Activated T-helper 9 cell treated with anti-CD3 and anti-CD28 coated beads, Interleukin-2, amount 50 U/mL, for 16 hours (primary cell): ENCODE measurements at places on chromosomes 3 and 15.

GRCh38 chr3:63967675-63968611 is 55.4 kb downstream of the PSMD6 start:
- no peak for DNase-seq

DNA sequence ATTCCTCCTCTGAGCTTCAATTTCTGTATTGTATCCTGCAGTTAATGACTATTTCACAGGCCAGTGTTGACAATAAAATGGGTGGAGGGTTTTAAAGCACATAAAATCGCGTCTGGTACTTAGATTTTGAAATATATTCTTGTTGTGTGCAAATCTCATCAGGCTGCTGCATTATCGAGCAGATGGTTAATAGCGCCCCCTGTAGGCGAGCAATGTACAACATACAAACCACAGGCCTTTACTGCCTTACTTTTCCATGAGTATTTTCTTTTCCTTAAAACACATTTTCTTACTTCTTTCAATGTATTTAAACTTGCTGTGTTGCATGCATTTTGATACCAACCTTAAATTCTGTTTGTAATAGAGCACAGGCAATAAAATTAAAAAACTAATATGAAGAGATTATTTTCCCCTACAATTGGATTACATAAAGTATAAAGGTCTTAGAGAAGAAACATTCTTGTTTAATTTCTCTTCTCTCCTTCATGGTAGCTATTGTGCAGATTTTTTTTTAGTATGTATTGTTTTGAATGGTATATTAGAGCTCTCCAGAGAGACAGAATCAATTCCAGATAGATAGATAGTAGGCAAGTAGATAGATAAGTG is 608.4 kb downstream of the CADM2 start:
- no peak for DNase-seq

DNA sequence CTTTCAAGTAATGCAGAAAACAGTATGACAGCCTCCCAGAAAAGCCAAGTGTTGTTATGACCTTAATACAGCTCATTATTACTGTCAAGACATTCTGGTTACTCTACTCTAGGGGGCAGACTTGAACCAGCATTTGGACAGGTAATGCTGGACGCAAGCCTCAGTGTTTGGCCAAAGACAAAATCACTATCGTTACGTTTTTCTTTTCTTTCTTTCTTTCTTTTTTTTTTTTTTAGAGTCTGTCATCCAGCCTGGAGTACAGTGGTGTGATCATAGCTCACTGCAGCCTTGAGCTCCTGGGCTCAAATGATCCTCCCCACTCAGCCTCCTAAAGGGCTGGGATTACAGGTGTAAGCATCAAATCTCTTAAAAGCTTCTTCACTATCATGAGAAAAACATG is 29.4 kb upstream of the TMEM45A start:
- no peak for DNase-seq

DNA sequence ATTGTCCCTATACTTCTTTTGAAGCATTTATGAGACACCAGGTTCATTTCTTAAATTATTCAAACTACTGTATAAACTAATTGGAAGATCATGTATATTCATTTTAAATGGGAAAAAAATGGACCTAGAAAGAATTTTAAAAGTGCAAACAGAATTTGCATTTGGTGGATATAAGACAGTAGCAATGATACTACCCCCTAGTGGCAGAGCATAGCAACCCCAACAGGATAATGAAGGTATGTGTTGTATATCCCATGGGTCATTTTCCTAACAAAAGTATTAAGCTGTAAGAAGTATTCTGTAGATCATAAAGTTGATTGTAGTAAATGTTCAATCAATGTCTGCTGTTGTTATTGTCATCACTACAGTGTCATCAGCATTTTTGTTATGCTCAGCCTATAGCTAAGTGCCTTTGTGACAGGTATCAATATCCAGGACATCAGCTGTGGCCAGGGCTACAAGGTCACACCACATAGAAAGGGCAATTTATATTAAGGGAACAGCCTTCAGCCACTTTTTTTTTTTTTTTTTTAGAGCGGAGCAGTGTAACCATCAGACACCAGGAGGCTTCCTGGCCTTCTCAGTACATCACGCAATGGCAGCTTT is 175.8 kb downstream of the FOXB1 start:
- DNase-seq = no peak

DNA sequence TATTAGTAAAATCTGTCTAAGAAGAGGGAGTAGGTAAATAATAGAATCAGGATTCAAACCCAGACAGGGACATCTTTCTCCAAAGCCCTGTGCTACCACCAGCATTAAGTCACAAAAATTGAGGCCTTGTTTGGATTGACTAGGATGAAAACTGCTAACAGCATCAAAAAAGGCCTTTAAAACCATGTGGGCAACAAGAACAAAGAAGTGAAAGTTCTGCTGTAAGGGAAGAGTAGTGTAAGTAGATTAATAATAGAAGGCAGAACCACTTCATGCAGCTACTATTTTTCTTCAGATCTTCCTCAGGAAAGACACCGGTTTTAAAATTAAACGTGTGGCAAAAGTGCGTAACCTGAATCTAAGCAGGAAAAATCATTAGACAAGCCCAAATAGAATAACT is 15.3 kb upstream of the KBTBD12 start:
- no peak for DNase-seq

GRCh38 chr3:142987707-142988106 is 13.7 kb upstream of the U2SURP start:
- DNase-seq = no peak

DNA sequence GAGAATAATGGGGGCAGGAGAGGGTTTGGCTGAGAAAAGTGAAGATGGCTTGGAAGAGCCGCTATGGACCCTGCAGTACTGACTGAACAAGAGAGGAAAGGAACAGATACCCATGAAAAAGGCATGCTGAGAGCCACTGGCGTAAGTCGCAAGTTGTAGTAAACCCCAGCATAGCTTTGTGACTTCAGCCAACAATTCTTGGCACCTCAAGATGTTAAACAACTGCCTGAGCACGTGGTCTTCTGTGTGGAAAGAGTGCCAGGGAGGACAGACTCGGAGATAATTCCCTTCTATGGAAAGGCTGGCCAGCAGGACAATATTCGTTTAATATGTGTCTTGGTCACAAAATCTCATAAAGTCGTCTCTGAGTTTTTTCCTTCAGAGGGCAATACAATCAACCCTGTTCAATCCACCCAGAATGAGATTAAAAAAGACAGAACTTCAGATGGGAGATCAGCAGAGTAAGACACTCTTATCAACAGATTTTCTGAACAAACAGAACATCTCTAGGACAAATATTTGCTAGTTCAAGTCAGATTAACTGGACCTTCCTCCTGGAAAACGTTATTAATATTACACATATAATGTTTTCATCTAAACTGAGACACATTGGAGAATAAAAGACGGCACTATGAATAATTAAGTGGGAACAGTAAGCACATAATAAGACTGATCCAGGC is 49.2 kb downstream of the NEK10 start:
- no peak for DNase-seq

DNA sequence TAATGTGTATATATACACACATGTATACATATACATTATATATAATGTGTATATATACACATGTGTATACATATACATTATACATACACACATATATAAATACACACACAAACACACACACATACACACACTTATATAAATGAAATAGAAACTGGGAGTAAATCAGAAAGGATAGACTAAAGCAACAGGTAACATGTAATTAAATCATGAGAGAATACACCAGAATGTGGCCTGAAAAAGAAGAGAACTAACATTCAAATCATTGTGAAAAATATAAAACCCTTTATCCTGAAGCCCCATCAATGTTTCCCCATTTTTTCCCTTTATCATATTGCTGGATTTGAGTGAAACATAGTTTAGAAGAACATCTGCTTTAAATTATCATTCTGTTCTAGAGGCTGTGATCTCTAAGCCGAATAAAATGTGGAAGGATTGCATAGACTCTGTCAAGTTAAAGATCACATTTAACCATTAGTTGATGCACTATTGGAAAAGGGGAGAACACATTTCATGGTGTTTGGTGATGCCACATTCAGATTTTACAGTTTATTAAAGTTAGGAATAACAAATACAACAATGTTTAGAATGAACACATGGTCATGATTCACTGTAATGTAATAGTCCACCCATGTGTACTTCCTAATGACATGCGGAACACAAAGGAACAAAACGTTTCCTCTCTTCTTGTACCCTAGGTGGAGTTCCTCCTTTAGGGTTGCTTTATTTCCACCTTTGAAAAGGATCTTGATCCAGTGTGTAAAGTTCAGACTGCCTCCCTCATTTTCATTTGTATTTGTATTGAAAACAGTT is 12.5 kb upstream of the THRB start:
- DNase-seq = no peak

DNA sequence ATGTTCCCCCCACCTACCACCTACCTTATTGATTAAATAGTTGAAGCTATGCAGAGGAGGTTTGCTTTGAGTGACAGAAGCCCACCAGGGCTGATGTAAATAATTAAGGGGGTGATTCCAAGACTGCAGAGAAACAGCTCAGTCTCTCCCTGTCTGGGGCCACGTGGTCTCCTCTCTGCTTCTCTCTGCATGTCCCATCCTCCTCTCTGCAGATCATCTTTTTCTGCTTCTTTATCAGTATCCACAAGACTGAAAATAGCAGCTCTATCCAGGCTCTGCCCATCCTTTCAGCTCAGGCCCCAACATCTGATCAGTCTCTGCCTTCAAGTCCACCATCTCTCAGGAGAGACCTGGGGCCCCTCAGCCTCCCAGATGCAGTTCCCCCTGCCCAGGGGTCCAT is 110.8 kb downstream of the ANP32A start:
- no peak for DNase-seq

GRCh38 chr3:190208196-190208595 is 87.5 kb upstream of the P3H2 start:
- DNase-seq = no peak

GRCh38 chr15:48049736-48050135 is 71.1 kb upstream of the SLC24A5 start:
- no peak for DNase-seq

DNA sequence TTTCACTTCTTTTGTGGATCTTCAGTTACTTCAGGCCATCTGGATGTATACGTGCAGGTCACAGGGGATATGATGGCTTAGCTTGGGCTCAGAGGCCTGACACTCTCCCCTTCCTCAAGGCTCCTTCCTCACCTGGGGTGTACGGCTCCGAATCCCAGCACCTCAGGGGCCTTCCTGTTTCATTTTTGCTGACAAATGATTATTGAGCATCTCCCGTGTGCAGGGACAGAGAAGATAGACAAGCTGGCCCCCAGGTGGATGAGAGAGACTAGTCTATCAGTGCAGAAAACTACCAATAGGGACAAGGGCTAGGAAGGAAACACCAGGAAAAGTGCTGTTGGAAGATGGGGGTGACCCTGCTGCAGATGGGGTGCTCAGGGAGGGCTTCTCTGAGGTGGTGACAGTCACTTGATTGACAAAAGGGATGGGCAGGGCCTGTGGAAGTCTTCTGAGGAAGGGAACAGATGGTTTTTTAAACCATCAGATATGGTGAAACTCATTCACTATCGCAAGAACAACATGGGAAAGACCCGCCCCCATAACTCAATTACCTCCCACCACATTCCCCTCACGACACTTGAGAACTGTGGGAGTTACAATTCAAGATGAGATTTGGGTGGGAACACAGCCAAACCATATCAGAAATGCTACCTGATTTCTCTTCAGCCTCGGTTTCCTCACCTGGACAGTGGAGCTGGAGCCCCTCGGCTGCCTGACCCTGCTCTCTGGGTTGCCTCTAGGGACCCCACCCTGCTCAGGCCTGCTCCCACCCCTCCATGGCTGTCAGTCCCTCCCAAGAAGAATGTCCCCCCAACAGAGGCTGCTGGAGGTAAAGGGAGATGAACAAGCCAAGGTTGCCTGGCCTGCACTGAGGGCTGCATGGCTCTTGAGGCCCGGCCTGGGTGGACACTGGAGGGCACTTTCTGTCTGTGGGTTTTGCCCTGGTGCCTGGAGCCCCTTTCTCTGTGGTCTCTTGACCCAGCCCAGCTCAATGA is 37.2 kb upstream of the ACAD9 start:
- DNase-seq = no peak

DNA sequence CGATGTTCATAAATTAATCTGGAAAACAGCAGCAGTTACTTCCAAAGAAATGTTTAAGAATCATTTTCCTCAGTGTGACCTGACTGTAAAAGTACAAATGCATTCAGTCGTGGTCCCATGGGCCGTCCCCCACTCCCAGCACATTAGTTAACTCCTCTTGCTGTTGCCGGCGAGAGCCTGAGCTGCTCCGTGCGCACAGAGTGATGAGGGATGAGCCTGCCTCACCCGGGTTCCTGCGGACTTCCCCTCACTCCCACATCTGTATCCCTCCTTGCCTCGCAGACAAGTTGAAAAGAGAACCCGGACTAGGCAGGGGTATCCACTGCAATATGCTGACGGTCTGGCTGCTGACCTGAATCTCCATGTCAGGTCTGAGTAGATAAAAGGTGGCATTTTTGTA is 861.7 kb upstream of the NR2F2 start:
- no peak for DNase-seq

DNA sequence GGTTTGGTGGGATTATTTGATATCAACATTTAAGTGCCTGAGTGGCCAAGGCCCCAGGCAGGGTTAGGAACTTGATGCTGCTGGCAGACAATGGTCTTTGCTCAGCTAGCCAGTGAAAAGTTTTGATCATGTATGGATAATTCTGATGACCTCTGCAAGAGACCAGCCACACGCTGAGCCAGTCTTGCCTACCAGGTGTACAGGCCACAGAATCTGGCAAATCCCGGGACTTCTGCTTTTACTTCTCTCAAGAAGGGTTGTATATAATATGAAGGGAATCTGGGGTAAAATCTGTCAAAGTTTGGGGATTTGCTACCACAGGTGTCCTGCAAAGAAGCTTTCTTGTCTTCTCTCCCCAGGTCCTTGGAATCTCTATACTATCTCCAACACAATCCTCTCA is 331.4 kb upstream of the GOLIM4 start:
- no peak for DNase-seq

- DNase-seq = no peak
Observed at GRCh38 chr3:24037971-24038370, 92.9 kb downstream of the NR1D2 start.

DNA sequence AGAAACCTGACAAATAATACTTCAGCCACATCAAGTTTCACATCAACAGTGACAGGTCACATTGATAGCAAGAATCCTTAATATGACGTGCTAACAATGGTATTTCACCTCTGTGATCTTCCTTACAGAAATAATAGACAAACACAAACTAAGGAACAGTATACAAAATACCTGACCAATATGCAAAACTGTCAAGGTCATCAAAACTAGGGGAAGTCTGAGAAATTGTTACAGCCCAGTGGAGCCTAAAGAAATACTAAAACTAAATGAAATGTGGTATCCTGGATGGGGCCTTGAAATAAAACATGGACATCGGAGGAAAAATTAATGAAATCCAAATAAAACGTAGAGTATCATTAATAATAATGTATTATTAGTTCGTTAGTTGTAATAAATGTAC is 422.0 kb upstream of the ZNF385D start:
- DNase-seq = no peak

GRCh38 chr3:189303584-189303983 is 131.8 kb downstream of the TPRG1 start:
- DNase-seq = no peak
